ENCODE measurements at places on chromosomes 7 and 10.

GRCh38 chr10:132183046-132183445 lies 3.7 kb upstream of the DPYSL4 start:
- DNase-seq: no peak

DNA sequence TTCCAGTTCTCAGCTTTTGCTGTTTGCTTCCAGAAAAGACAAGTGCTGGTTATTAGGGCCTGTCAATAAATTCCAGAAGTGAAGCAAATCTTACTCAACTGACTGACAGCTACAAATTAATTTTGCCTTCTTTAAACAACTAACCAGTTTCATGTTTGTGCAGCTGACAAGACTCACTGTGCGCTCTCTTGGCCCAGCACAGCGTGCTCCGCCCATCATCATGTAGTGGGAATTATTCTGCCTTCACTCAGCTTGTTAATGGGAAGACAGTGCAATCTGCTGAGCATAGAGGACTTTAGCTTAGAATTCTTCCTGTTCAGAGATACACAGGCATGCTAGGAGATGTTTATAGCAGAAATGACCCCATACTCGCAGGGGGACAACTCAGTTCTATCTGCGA lies 808.9 kb downstream of the CCSER2 start:
- no peak for DNase-seq

DNA sequence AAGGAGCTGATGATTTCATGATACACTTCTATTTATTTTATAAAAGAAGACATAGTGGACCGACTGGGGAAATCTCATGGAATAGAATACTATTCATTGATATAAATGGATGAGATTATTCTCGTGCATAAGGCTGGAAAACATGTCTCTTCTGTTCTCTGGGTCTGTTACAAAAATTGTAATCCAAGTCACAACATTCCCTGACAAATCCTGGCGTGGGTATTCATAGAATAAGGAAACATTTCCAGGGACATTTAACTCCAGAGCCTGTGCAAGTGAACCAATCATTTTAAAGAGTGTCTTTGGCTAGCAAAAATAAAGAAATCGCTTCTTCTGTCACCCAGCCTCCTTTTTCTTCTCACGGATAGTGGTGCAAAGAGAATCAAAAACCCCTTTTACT lies 1148.5 kb upstream of the AUTS2 start:
- no peak for DNase-seq

- no peak for DNase-seq
Measured at GRCh38 chr7:21690705-21691104, 147.9 kb downstream of the DNAH11 start.

DNA sequence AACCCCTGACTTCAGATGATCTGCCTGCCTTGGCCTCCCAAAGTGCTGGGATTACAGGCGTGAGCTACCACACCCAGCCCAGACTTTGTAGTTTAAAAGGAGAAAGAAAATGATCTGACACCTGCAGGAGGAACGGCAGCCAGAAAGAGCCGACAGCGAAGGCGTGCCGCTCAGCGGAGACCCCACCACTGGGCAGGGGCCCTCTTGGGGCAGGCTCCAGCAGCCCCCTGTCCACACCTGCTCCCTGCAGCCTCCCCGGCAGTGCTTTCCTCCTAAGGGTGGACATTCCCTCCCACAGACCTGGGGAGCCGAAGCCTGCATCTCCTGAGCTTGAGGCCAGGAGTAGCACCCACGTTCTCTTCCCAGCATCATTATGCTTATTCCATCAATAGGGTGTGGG lies 19.2 kb upstream of the CNPY1 start:
- DNase-seq: no peak

- no peak for DNase-seq
Measured at GRCh38 chr10:125916977-125917376, 20.6 kb downstream of the FANK1 start.

DNA sequence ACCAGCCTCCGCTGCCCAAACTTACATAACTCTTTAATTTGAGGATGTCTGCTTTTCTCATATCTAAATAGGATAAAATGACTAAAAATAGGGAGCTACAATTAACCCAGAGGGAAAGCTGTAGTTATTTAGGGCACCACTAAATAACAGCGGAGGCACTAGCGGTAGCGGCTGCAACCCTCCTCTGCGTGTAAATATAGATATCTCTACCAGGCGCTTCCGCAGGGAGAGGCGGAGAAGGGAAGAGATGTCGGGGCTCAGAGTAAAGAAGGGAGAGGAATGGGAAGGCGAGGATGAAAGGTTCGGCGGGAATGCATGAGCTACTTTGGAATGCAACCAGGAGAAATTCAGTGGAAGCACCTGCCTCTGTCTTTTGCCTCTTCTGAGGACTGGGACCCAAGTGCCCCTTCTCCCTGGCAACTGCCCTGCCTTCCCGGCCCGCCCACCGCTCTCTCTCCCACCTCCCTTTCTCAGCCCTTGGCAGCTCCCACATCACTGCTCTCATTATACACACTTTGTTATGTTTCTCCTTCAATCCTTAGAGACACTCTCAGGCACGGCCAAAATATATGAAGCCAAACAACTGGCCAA lies 698.3 kb downstream of the PARD3 start:
- no peak for DNase-seq

DNA sequence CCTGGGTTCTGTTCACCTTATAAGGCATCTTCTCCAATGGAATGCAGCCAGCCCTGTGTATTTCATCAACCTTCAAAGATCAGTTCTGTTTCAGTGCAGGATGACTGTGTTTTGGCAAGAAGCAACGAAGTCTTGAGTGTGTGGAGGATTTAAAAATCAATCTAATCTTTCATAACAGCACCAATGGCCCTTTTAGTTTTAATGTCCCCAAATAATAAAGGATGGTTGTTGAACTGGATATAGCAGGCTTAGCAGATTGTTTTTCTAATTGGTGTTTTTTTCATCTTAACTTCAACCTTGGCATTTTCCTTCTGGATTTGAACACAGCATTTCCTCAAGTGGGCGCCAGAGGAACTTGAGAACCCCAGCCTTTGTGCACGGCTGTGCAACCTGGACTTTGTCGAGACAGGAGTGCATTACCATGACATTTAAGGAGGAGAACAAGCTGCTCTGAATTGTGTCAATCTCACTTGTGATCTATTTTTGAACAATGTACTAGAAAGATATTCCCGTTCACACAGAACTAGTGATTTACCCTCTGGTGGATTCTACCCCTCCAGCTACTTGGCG lies 313.3 kb upstream of the AKR1E2 start:
- DNase-seq: peak; percentile 1

DNA sequence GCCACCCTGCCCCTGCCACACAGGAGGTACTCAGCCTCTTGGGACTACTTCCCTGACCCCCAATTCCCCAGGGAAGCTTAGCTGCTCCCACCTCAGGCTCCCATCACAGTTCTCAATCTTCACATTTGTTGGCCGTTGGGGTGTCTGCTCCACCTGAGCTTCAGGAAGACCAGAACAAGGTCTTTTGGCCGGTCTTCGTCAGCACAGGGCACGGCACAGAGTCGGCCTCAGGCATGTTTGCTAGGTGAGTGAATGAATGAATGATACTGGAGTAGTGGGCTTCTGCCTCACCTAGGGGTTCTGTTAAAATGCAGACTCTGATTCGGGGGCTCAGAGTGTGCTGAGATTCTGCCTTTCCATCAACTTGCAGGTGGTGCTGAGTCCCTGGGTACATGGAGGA lies 20.3 kb downstream of the GPRIN2 start:
- DNase-seq: no peak

DNA sequence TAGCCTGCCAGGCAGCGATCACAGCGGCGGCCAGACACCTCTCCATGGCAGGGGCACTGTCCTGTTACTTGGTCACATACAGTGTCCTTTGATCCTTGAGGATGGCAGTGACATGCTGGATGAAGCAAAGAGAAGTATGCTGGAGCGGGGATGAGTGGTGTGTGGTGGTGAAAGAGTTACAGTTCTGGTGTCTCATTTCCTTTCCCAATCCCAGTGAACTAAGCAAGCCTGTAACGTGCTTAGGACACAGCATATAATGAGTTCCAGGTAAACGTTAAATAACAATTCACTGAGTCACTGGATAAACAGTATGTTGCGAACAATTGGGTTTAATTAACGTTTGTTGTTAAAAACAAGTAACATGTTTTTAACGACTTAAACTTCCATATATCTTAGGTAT lies 63.5 kb upstream of the LAMB1 start:
- DNase-seq: no peak

DNA sequence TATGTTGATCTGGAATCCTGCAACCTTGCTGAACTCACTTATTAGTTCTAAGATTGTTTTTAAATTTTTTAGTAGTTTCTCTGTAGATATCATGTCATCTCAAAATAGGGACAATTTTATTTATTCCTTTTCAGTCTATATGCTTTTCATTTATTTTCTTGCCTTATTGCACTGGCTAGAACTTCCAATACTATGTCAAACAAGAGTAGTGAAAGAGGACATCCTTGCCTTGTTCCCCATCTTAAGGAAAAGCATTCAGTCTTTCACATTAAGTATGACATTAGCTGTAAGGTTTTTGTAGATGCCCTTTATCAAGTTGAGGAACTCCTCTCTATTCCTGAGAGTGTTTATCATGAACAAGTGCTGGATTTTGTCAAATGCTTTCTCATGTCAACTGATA lies 77.8 kb downstream of the TBXAS1 start:
- DNase-seq: no peak

GRCh38 chr10:75016325-75016724 lies 95.1 kb upstream of the SAMD8 start:
- no peak for DNase-seq

- DNase-seq: no peak
Measured at GRCh38 chr7:140231771-140232491, 55.1 kb upstream of the KDM7A start.

- DNase-seq: no peak
Measured at GRCh38 chr7:81628951-81629350, 140.9 kb downstream of the HGF start.

GRCh38 chr7:147813316-147813715 lies 777.2 kb upstream of the C7orf33 start:
- DNase-seq: no peak

DNA sequence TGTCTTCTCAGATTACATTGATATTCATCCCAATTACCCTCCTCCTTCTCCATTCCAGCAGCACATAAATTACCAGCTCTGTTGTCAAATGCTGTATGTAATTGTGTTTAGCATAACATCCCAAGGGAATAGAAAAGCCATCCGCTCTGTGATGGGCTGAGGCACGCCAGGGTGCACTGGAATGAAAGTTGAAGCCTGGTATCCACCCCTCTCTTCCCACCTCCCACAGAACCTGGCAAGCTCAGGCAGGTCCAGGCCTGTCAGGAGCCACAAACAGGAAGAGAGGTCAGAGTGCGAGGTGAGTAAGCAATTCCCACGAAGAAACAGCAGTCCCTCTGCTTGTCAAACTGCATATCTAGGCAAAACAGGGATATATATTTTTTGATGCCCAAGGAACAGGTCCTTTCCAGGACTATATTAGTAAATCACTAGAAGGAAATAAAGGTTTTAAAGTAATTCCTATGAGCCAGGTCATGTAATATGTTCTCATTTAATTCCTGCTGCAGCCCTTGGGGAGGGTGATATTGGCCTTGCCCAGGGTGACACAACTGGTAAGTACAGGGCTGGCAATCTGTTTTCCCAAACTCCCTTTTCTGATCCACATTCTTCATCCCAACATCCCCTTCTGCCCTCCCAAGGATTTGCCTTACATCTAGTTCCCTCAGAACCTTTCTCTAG lies 155.6 kb upstream of the GHITM start:
- no peak for DNase-seq

DNA sequence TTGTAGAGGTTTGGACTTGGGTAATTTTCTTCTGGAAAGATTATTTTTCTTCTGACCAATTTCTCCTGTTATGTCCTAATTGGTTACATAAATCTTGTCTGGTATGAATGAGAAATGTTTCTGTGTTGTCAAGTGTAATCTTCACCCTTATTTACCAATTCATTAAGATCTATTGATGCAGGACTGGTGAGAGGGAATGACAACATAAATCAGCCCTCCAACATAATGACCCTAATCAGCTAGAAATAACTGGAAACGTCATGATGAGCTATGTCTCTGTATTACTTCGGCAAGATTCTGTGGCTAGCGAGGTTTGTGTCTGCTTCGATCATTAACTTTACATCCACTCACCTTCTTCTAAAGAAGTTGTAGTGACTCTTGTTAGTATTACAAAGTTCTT lies 3.5 kb downstream of the FOXP2 start:
- DNase-seq: no peak

GRCh38 chr10:108338146-108338545 lies 1173.6 kb upstream of the SORCS1 start:
- no peak for DNase-seq

GRCh38 chr7:17844022-17844421 lies 96.3 kb downstream of the SNX13 start:
- DNase-seq: no peak

DNA sequence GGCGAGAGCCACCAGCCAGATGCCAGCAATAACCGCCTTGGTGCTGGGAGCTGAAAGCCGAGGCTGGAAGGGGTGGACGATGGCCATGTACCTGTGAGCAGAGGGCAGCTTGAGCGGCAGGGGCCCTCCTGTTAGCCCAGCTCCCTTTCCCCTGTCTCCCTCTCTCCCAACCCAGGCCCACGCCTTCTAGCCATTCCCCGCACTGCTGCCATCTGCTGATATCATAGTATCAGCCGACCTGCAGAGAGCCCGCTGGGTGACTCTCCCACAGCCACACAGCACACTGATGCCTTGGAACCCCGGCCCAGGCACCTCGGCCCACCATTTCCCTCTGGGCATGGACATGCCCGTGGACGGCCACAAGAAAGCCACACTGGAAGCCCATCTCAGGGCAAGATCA lies 1.7 kb downstream of the TACR2 start:
- DNase-seq: no peak

DNA sequence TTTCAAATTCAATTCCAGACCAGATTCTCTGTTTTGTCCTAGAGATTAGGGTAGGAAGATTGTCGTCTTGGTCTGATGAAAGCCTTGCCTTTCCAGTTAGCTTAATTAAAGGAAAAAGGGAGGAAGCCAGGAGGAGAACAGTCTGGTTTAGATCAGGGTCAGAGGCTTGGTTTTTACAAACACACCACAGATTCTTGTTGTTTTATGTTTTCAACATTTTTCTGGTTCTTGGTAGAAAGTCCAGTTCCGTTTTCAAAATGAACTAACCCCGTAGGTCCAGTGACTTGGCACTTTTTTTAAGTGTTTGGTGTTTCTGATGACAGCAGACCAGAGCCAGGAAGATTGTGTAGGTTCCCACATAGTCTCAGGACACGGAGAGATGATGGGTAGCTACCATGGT lies 167.1 kb upstream of the INHBA start:
- no peak for DNase-seq

- DNase-seq: no peak
Measured at GRCh38 chr10:72740528-72740927, 48.6 kb downstream of the MCU start.

DNA sequence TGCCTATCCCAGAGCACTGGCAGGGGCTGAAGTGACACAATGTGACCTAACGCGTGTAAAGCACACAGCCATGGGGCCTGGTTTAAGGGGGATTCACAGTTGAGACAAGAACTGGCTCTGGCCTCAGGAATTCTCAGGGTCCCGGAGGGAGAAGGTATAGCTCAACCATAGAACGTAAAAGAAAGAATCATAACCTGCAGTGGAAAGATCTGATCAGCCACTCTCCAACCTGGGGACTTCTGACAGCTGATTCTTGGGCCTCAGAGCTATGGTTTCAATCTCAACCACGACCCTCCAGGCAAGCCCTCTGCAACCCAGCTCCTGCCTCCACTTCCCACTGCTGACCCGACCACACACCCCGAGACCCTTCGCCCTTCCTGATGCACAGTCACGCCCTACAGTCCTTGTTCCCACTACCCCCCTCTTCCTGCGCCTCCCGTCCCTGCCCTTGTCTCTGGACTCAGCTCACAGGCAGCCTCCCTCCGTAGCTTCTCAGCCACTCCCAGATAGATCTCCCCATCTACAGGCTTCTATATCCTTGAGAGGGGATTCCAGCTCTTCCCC lies 245.2 kb downstream of the BUB3 start:
- no peak for DNase-seq
